ENCODE measurements at places on chromosomes 7 and 10.

DNA sequence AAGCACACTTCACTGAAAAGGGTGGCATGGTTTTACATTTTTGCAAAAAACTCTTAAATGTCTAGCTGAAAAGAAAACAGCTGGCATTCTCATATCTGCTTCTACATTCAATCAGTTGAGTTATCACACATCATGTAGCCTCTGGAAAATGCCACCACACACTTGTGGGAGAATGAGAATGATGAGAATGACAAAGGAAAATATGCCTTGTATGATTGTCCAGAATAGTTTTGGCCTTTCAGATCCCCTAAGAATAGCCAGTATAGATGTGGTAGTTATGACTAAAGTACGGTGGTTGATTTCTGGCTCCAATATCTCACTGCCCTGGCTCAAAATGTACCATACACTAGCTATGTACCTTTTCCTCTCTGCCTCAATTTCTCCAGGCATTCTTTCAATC lies 30.2 kb upstream of the FRMD4A start:
- no peak for DNase-seq

GRCh38 chr7:134420424-134421125 lies 38.3 kb downstream of the AKR1B1 start:
- DNase-seq, result no peak

- no peak for DNase-seq
Observed at GRCh38 chr10:122419016-122419415, 35.4 kb upstream of the ARMS2 start.

DNA sequence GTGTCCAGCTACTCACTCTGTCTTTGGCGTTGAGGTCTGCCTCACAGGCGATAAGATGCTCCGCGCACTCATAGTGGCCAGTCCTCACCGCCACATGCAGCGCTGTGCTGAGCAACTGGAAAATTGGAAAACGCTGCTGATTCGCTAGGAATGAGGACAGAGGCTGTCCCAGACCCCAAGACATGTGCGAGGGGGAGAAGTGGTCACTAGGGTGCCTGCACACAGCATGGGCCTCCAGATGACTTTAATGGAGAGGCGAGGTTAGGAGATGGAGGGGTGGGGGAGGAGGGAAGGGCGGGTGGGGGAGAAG lies 5.2 kb downstream of the ANKRD1 start:
- no peak for DNase-seq

DNA sequence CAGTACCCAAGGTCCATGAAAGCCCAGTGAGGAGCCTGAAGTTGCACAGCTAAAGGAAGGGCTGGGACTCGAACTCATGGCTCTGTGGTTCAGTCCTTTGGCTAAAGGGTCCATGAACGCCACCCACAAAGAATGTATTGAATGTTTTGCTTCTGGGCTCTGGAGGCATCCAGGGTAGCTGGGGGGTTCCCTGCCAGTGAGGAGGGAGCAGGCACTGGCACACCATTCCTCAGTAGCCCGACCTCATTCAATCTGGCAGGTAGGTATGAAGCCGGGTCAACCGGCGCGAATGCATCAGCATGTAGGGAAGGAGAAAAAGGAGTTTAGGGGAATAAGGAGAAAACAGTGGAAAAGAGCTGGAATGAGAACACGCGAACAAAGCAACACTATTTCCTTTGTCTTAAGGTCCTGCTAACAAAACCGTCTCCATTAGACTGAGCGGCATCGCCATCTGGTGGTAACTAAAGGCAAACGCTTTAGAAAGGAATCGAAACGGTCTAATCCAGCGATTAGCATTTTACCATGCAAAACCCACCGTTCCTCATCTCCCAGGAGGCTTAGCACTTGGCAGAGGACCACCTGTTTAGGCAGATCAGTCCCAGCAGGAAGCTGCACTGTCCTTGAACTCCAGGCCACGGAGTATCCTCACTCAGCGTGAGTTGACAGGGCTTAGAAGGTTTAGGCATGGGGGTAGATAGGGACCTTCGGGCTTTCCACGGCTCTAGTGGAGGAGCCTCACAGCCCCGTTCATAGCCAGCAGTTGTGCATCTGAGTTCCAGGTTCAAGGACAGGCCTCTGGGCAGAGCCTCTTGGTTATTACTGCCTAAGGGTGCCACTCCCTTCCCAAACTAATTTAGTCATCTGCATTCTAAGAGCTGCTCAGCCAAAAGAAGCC lies 122.8 kb downstream of the UBE2H start:
- DNase-seq, result peak; percentile 19

All from activated gamma-delta T cell treated with anti-CD3 and anti-CD28 coated beads, Interleukin-2, amount 50 U/mL, for 16 hours (primary cell).